ENCODE measurements at places on chromosomes 6 and 20.

DNA sequence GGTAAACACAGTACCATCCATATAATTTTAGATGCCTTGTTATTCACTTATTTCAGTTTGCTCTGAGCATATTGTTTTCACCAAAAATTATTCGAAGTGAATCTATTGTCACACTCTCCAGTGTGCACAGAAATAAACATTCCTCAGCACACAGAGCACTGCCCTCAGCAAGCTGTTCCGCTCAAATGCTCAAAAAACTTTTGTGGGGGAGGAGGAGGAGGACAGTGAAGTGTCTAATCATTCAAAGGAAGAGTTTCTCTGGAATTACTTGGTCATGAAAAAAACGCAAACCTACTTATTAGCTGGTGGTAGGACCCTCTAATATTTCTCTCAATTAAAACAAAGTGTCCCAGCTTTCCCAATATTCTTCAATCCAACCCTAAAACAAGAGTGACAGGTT is 88.3 kb downstream of the DTNBP1 start:
- H3K4me3 ChIP-seq, result no peak overlapping the region
- no peak overlapping the region for H3K27ac ChIP-seq
- H3K36me3 ChIP-seq, result no peaks in the 10 kb centered on the region
- no peak for DNase-seq

- DNase-seq, result no peak
- no peaks in the 10 kb centered on the region for H3K36me3 ChIP-seq
- H3K4me3 ChIP-seq, result no peak overlapping the region
- H3K4me1 ChIP-seq, result no peaks in the 10 kb centered on the region
Measured at GRCh38 chr20:63457737-63458136, 14.7 kb downstream of the KCNQ2 start.

DNA sequence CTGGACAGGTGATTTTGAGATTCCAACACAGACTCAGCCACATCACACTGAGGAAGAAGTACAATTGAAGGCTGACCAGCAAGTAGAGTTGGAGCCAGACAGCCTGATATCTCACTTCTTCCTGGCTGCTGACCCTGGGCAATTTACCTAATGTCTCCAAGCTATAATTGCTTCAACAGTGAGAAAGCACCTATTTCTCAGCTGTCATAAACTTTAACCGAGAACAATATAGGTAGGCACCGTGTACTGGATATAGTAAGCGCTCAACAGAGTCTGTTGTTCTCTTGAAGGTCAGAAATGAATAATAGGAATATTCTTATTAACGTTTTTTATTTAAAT is 28.3 kb downstream of the STX7 start:
- H3K27ac ChIP-seq, result no peak overlapping the region
- no peak overlapping the region for H3K4me3 ChIP-seq
- peaks cover 9% of the 10 kb centered on the region for H3K4me1 ChIP-seq
- H3K36me3 ChIP-seq, result peaks cover 11% of the 10 kb centered on the region
- no peaks in the 10 kb centered on the region for H3K27me3 ChIP-seq
- no peak for DNase-seq

GRCh38 chr20:61422636-61423425 is 170.8 kb downstream of the CDH4 start:
- no peak for DNase-seq
- H3K27me3 ChIP-seq, result no peaks in the 10 kb centered on the region
- H3K4me3 ChIP-seq, result no peak overlapping the region
- no peaks in the 10 kb centered on the region for H3K4me1 ChIP-seq
- no peaks in the 10 kb centered on the region for H3K36me3 ChIP-seq
- H3K27ac ChIP-seq, result no peak overlapping the region

GRCh38 chr6:141472162-141472928 is 660.4 kb upstream of the GJE1 start:
- H3K27ac ChIP-seq, result no peak overlapping the region
- H3K4me3 ChIP-seq, result no peak overlapping the region
- no peaks in the 10 kb centered on the region for H3K36me3 ChIP-seq
- H3K4me1 ChIP-seq, result peaks cover 4% of the 10 kb centered on the region

GRCh38 chr6:159966981-159967380 is 1.9 kb upstream of the IGF2R start:
- no peak for DNase-seq
- no peak overlapping the region for H3K4me3 ChIP-seq
- no peaks in the 10 kb centered on the region for H3K27me3 ChIP-seq

GRCh38 chr6:148432462-148433195 is 90.0 kb downstream of the SASH1 start:
- peak overlapping the region; percentile 12 for H3K27ac ChIP-seq
- peaks cover 3% of the 10 kb centered on the region for H3K4me1 ChIP-seq
- H3K27me3 ChIP-seq, result no peaks in the 10 kb centered on the region
- H3K4me3 ChIP-seq, result no peak overlapping the region
- no peak for DNase-seq
- H3K36me3 ChIP-seq, result no peaks in the 10 kb centered on the region

GRCh38 chr6:154864066-154864430 is 130.8 kb downstream of the SCAF8 start:
- H3K4me3 ChIP-seq, result no peak overlapping the region
- no peak for DNase-seq
- peaks cover 3% of the 10 kb centered on the region for H3K4me1 ChIP-seq
- H3K27me3 ChIP-seq, result no peaks in the 10 kb centered on the region
- H3K27ac ChIP-seq, result no peak overlapping the region

GRCh38 chr20:38685853-38686473 is 38.3 kb upstream of the SLC32A1 start:
- no peaks in the 10 kb centered on the region for H3K36me3 ChIP-seq
- peak; percentile 12 for DNase-seq
- no peak overlapping the region for H3K4me3 ChIP-seq

- H3K36me3 ChIP-seq, result no peaks in the 10 kb centered on the region
- no peak for DNase-seq
- no peak overlapping the region for H3K27ac ChIP-seq
- H3K4me1 ChIP-seq, result no peaks in the 10 kb centered on the region
- no peak overlapping the region for H3K4me3 ChIP-seq
- H3K27me3 ChIP-seq, result no peaks in the 10 kb centered on the region
Measured at GRCh38 chr6:123742626-123743025, 61.0 kb upstream of the NKAIN2 start.

GRCh38 chr6:29737707-29738630 is 14.7 kb downstream of the HLA-F start:
- H3K27ac ChIP-seq, result no peak overlapping the region
- no peaks in the 10 kb centered on the region for H3K4me1 ChIP-seq

DNA sequence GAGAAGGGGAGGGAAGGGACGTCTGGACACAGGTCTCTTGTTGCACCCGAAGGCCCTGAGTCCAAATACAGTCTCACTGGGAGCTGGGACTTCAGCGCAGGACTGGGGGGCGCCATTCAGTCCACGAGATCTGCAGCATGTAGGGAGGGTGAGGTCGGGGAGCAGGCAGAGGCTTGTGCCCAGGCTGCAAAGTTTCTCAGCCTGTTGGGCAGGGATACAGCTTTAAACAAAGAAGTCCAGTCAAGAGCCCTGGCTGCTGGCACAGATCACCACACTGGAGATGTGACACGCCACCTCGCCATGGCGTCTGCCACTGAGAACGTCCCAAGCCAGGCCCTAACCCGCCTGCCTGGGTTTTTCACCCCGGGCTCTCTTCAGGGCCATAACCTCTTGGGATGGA is 256.6 kb downstream of the DLL1 start:
- H3K4me3 ChIP-seq, result no peak overlapping the region
- H3K36me3 ChIP-seq, result no peaks in the 10 kb centered on the region
- H3K27me3 ChIP-seq, result no peaks in the 10 kb centered on the region

DNA sequence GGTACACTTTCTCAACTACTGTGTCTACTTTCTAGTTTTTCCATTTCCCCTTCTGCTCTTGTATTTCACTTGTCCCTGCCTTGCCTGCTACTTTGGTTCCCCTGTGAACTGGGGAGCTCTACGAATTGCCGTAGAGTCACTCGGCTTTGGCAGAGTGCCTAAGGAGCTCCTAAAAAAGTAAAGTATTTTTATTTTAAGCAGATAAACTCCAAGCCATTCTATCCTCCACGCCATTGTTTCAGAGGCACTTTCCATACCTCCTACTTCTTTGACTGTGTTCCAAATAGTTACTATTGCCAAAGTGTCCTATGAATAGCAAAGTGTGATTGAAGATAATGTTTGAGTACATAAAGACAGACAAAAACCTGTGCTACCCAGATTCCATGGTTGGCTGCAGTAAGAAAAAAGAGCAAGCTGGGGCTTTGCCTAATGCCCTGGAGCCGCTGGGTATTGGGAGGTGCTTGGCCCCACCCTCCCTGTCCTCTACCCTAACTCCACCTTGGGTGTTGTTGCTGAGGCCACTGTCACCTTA is 5.1 kb upstream of the MBOAT1 start:
- H3K4me1 ChIP-seq, result peaks cover 27% of the 10 kb centered on the region
- H3K4me3 ChIP-seq, result no peak overlapping the region
- no peak for DNase-seq
- H3K36me3 ChIP-seq, result no peaks in the 10 kb centered on the region
- H3K27me3 ChIP-seq, result no peaks in the 10 kb centered on the region
- no peak overlapping the region for H3K27ac ChIP-seq

- DNase-seq, result no peak
- H3K4me1 ChIP-seq, result no peaks in the 10 kb centered on the region
- no peaks in the 10 kb centered on the region for H3K36me3 ChIP-seq
Measured at GRCh38 chr20:36099106-36099505, 55.4 kb upstream of the EPB41L1 start.

DNA sequence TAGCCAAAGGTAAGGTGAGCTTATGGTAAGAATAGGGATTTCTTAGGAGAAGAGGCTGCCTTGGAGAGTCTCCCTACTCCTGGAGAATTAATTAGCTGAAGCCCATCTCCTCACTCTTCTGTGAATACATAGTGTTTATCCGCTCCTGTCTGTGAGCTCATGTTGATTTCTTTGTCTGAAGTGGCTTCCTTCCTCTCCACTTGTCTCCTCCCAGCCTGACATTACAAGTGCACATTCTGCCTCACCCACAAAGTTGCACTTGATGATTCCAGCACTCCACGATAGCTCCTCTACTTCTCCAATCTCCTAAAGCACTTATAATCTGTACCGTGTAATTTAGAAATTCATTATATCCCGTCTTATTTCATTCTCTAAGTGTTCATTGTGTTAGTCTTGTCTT is 287.2 kb downstream of the QKI start:
- H3K4me1 ChIP-seq, result peaks cover 4% of the 10 kb centered on the region
- H3K4me3 ChIP-seq, result no peak overlapping the region
- DNase-seq, result no peak
- no peak overlapping the region for H3K27ac ChIP-seq
- H3K36me3 ChIP-seq, result no peaks in the 10 kb centered on the region

GRCh38 chr20:13672690-13673089 is 34.0 kb upstream of the TASP1 start:
- no peak overlapping the region for H3K4me3 ChIP-seq
- no peaks in the 10 kb centered on the region for H3K36me3 ChIP-seq
- no peak for DNase-seq
- no peaks in the 10 kb centered on the region for H3K4me1 ChIP-seq

DNA sequence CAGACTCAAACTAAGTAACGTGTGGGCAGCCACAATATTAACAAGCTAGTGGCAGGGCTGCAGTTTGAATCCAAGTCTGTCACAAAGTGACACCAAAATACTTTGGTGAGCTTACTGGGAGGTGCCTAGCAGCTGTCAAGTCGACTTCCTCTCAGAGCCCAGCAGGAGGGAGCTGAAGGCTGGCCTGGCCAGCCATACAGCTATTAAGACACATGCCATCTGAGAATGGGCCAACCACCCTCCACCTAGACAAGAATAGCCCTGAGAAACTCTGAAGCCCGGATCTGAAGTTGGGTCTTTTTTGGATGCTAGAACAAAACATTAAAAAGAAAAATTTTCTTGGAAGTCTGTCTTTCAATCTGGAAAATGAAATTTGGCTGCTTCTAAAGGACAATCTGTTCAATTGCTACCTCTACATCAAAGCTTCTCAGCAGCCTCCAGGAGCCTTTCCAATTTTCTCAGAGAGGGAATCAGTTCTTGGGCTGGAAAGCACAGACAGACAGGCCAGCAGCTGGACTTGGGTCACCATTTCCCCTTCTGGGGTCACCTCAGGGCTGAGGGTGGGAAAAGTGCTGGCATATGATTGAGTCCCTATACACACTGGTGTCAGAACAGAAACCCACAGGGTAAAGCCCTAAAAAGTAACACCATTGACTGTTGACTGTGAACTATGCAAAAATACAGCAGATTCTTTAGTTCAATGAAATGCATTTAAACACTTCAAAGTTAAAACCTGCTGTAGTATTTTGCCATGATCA is 42.9 kb downstream of the UQCC1 start:
- H3K36me3 ChIP-seq, result peaks cover 53% of the 10 kb centered on the region
- no peaks in the 10 kb centered on the region for H3K27me3 ChIP-seq
- H3K4me1 ChIP-seq, result no peaks in the 10 kb centered on the region
- H3K4me3 ChIP-seq, result no peak overlapping the region
- H3K27ac ChIP-seq, result peak overlapping the region; percentile 1
- no peak for DNase-seq

DNA sequence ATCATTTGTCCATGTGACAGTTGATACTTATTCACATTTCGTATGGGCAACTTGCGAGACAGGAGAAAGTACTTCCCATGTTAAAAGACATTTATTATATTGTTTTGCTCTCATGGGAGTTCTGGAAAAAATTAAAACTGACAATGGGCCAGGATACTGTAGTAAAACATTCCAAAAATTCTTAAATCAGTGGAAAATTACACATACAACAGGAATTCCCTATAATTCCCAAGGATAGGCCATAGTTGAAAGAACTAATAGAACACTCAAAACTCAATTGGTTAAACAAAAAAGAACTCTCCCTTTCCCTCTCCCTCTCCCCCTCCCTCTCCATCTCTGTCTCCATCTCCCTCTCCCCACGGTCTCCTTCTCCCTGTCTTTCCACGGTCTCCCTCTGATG is 19.4 kb upstream of the EIF2S2 start:
- no peak overlapping the region for H3K4me3 ChIP-seq
- no peak overlapping the region for H3K27ac ChIP-seq
- H3K27me3 ChIP-seq, result no peaks in the 10 kb centered on the region
- no peaks in the 10 kb centered on the region for H3K36me3 ChIP-seq
- no peak for DNase-seq

GRCh38 chr20:50930139-50930975 is 880 bp downstream of the ADNP start:
- no peak for DNase-seq
- H3K27me3 ChIP-seq, result no peaks in the 10 kb centered on the region
- H3K4me1 ChIP-seq, result peaks cover 27% of the 10 kb centered on the region
- peak overlapping the region; percentile 99 for H3K27ac ChIP-seq

- no peaks in the 10 kb centered on the region for H3K27me3 ChIP-seq
- no peak overlapping the region for H3K27ac ChIP-seq
- no peak overlapping the region for H3K4me3 ChIP-seq
- H3K4me1 ChIP-seq, result no peaks in the 10 kb centered on the region
- H3K36me3 ChIP-seq, result no peaks in the 10 kb centered on the region
Measured at GRCh38 chr6:136628996-136629395, 78.8 kb upstream of the MAP7 start.

- H3K36me3 ChIP-seq, result no peaks in the 10 kb centered on the region
- no peaks in the 10 kb centered on the region for H3K27me3 ChIP-seq
- no peak for DNase-seq
- no peak overlapping the region for H3K27ac ChIP-seq
Measured at GRCh38 chr20:9422321-9423057, 91.9 kb upstream of the LAMP5 start.
